NCI-H446 treated with DMSO at 0.1 percent for 48 hours (cell line): ENCODE measurements at places on chromosomes 11 and 22.
A peak's percentile ranks its signal among the peaks of the same experiment; 100 is the strongest.

GRCh38 chr11:123601136-123601535 lies 53.3 kb downstream of the SCN3B start:
- DNase-seq = no peak

- DNase-seq = no peak
These were observed 174.7 kb upstream of the CADM1 start for GRCh38 chr11:115678942-115679341.

DNA sequence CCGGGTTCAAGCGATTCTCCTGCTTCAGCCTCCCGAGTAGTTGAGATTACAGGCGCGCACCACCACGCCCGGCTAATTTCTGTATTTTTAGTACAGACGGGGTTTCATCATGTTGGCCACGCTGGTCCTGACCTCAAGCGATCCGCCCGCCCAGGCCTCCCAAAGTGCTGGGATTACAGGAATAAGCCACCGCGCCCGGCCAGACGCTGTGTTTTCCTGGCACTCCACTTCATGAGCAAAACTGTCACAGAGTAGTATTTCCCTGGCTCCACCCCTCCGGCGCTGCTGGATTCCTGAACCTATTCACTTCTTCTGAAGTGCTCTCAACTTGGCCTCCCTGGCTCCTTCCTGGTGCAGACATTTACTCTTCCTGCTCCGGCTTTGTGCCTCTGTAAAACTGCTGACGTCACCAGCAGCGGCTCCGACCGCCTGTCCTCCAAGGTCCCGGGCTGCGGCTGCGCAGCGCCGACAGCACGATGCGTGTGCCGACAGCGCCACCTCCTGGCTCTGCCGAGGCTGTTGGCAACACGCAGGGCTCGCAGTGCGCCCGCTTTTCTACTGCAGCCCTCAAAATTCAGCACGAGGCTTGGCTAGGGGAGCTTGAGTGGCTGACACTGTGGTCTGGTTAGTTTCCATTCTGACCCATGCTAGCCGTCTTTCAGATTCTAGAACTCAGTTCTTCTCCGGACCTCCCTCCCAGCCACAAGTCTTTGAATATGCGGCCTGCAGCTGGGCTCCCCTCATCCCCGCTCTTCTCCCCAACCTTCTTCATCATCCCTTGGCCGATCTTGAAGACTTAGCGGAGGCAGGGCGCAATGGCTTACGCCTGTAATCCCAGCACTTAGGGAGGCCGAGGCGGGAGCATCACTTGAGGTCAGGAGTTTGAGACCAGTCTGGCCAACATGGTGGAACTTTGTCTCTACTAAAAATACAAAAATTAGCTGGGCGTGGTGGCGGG lies 36.6 kb downstream of the APOL3 start:
- DNase-seq = peak; percentile 79

- DNase-seq = no peak
These were observed 13.0 kb upstream of the BCL9L start for GRCh38 chr11:118938491-118939403.

DNA sequence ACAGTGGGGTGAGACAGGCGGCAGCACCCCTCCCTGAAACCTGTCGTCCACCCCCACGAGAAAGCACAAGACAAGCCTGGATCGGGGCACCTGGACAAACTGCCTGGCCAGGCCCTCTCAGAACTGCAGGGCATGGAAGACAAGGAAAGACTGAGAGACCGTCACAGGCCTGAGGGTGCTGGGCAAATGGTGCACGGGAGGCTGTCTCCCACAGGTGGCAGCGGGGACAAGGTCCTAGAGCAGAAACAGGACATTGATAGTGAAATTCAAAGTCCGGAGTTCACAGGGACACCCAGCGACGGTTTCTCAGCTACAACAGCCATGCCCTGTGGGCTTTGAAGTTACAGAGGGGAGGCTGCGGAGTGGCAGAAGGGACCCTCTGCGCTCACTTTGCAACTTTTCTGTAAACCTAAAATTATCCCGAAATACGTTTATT lies 20.6 kb downstream of the DRD4 start:
- no peak for DNase-seq

DNA sequence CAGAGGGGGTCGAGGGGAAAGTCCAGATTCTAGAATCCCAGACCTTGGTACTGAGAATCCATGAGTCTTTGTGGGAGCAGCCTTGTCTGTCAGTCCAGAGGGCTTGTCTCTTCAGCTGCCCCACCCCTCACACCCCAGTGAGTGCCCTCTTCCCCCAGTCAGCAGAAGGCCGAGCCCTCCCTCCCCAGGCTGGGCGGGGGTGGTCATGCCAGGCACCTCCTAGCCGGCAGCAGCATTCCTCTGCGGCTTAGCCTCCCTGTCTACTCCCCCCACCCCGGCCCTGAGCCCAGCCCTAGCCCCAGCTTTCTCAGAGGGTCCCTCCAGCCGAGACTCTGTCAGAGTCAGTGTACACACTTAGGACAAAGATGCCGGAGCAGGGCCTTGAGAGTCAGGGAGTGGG lies 4.6 kb downstream of the SOX10 start:
- no peak for DNase-seq
